ENCODE measurements at places on chromosomes 12 and 14. TPM values are rescaled to one million over a fixed set of nuclear protein-coding genes. Genes with fewer than 3 reads are reported as not detected.

GRCh38 chr14:32419429-32419828, 90.3 kb downstream of the AKAP6 start:
- DNase-seq, result no peak

DNA sequence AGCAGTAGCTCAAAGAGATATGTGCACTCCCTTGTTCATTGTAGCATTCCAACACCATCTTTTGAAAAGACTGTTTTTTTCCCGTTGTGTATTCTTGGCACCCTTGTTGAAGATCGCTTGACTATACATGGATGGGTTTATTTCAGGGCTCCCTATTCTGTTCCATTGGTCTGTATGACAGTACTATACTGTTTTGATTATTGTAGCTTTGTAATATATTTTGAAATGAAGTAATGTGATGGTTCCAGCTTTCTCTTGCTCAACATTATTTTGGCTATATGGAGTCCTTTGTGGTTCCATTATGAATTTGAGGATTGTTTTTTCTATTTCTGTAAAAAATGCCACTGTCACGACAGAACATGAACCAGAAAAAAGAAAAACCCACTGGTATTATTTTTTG, 25.7 kb downstream of the BRMS1L start:
- no peak for DNase-seq

DNA sequence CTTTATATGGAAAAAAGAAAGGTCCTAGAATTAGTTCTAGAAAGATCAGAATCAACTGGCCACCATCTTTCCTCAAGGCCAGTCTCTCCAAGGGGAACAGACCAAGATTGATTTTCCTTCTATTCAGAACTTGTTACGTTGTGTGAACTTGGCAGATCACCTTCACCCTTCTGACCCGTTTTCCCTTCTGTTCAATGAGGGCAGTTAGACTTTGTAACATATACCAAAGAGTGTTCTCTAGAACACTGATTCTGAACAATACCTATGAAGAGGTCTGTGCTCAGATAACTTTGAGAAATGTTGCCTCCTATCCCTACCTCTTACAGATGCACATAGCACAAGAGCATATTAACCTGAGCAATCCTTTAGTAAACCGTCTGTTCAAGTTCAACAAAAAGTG, 10.6 kb upstream of the PCK2 start:
- DNase-seq, result no peak

DNA sequence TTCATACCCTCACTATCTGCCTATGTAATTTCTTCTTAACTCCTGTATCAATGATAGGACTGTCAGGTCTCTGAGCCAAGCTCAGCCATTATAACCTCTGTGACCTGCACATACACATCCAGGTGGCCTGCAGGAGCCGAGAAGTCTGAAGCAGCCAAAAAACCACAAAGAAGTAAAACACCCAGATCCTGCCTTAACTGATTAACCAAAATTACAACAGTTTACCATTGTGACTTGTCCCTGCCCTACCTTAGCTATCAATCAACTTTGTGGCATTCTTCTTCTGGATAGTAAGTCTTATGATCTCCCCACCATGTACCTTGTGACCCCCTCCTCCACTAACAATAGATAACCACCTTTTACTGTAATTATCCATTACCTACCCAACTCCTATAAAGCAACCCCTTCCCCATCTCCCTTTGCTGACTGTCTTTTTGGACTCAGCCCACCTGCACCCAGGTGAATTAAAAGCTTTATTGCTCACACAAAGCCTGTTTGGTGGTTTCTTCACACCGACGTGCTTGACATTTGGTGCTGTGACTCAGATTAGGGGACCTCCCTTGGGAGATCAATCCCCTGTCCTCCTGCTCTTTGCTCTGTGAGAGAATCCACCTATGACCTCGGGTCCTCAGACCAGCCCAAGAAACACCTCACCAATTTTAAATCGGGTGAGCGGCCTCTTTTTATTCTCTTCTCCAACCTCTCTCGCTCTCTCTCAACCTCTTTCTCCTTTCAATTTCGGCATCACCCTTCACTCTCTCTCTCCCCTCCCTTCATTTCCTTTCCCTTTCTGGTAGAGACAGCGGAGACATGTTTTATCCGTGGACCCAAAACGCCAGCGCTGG, 11.5 kb upstream of the LGMN start:
- DNase-seq, result no peak

DNA sequence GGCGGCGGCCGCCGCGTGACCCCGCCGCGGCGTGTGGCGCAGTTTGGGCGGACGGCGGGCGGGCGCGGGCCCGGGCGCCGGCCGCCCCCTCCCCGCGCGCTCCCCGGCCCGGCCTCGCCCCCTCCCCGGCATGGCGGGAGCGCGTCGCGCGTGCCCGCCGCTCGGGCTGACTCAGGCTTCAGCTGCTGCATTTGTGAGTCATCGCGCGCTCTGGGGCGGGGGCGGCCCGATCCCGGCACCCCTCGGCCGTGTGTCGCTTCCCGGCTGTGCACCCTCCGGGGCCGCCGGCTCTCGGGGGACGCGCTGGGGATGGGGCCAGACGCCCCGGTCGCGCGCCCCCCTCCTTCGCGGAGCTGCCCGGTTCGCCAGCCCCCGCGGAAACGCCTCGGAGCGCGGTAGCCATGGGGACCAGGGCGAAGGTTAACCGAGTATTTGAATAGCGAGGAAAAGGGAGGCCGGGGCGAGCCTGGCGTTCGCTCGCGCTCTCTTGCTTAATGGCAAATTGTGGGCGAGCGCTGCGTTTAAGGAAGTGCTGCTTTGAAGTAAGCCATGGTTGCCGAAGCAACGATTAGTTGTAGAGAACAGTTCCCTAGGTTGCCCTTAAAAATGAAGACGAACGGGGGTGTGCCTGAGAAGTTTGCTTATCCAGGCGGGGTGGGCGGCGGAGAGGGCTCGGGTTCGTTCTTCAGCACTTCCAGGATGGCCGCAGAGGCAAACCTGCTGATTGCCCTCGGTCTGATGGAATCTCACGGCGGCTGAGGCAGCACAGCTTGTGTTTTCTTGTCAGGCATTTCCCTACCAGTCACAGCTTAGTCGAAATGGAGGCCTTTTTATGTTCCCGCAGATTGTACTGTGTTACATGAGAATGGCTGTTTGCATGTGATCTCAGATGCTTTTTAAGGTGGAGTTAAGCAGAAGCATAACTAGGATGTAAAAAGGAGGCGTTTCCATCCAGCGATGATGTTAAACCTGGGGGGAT, 896 bp downstream of the EIF5 start:
- peak; percentile 80 for DNase-seq

DNA sequence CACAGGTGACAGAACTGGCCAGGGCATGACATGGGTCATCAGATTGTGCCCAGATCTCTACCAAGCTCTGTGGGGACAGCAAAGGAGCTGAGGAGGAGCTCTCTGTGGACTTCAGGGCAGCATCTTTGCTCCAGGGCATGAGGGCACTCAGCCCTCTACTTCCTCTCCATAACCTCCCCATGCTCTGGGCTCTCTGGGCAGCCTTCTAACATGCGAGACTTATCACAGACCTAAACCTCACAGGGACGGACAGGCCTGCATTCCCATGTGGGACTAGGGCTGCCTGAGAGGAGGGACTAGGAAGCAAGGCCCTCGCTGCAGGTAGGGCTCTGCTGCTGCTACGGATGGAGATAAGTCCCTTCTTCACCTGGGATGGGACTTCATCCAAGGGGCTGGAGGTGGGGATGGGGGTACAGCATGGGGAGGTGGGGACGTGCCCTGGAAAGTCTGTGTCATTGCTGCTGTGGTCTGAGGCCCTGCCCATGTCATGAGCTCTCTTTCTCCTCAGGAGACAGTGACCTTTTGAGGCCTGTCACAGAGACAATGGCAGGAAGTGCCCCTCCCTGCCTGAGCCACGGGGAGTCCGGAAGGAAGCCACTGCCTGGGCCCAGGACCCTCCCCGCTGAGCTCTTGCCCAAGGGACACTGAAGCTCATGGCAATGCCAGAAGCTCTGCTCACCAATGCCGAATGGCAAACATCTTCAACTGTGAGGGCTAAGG, 44.1 kb downstream of the PITPNM2 start:
- peak; percentile 60 for DNase-seq

DNA sequence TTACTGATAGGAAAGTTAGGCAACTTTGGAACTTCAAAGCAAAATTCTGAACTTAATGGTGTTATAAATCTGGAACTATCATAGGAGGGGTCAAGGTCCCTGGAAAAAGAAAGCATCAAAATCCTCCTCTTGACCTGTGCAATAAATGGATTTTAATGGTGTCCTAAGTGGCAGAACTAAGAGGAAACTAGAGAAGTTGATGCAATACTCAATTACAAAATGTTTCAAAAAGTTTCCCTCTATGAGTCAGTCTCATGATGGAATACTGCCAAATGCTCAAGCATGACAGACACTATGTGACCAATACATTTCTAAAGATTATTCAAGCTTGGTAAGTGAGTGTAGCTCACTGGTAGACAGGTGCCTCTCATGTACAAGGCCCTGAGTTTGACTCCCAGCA, 47.7 kb upstream of the ERGIC2 start:
- peak; percentile 84 for DNase-seq

Gene TOMM20L
- not detected for total RNA-seq

Gene SLC6A13
- total RNA-seq, result not detected

- no peak for DNase-seq
Observed at GRCh38 chr12:129002427-129002826, 149.1 kb downstream of the GLT1D1 start.

GRCh38 chr12:93895089-93895445, 217.9 kb downstream of the CRADD start:
- no peak for DNase-seq

DNA sequence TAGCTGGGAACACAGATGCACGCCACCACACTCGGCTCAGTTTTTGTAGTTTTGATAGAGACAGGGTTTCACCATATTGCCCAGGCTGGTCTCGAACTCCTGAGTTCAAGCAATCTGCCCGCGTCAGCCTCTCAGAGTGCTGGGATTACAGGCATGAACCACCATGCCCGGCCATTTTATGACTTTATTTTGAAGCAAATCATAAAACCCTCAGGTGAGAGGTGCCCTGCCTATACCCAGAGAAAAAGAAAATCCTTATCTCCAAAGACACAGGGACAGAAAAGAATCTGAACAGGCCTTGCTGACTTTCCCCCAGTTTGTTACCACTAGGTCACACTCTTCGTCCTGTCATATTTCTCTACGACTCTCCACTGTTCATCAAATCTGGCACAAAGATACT, 48.8 kb downstream of the DAO start:
- DNase-seq, result no peak

GRCh38 chr14:74434294-74434693, 8.3 kb upstream of the SYNDIG1L start:
- DNase-seq, result no peak

DNA sequence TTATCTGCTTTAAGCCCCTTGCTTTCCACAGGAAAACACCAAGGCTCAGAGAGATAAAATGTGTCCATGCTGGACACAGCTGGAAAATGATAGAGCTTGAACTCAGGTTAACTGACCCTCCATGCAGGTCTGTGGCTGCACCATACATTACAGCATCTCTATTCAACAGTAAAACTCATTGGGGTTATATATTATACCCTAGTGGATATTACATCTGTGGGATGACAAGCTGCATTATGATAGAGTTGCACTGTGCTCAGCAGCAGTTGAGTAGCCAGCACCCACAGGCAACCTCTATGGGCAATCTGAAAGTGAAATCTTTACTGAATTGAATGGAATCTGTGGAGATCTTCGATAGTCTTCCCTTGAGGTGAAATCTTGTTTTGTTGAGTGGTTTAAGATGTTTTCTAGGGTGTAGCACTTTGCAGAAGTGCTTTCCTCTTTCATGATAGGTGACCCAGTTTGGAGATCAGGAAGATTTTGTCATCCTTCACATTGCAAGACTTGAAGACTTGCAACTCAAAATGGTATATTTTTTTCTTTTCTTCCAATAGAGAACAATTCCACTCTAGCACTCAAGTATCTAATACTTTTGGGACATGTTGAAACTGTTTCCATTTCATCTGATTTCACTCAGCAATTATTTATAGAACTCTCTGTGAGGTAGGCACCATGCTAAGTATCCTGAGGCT, 389.2 kb downstream of the RAD51B start:
- no peak for DNase-seq

Gene A2M
- total RNA-seq, result 3.8 TPM

- DNase-seq, result no peak
Observed at GRCh38 chr12:22536971-22537544, 7.3 kb downstream of the C2CD5 start.

GRCh38 chr14:37546621-37547447, 48.2 kb downstream of the FOXA1 start:
- DNase-seq, result no peak

Gene SLCO1A2
- not detected for total RNA-seq

Gene LPAR5
- total RNA-seq, result not detected

DNA sequence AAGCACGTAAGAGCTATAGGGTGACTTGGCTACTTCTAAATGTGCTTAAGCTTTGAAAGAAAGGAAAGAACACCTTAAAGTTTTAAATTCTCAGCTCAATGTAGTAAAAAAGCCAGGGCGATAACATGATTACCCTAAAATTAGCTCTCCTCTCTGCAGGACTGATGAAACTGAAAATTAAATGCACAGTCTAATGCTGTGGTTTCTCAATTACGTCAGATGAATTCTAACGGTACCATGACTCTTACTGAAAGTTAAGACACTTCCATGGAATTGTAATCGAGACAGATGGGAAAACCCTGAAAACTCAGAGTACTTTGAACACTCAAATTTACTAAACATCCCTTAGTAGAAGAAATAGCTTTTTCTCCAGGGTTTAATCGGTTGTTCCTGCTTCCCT, 25.9 kb upstream of the PRKD1 start:
- DNase-seq, result no peak

- DNase-seq, result no peak
Observed at GRCh38 chr12:50613463-50613862, 108.7 kb downstream of the DIP2B start.

- DNase-seq, result no peak
Observed at GRCh38 chr12:88145567-88146505, 3.7 kb downstream of the TMTC3 start.

Gene TMPRSS12
- total RNA-seq, result not detected

Gene NOPCHAP1
- 8.1 TPM for total RNA-seq

Gene PRKD1
- 8.5 TPM for total RNA-seq

DNA sequence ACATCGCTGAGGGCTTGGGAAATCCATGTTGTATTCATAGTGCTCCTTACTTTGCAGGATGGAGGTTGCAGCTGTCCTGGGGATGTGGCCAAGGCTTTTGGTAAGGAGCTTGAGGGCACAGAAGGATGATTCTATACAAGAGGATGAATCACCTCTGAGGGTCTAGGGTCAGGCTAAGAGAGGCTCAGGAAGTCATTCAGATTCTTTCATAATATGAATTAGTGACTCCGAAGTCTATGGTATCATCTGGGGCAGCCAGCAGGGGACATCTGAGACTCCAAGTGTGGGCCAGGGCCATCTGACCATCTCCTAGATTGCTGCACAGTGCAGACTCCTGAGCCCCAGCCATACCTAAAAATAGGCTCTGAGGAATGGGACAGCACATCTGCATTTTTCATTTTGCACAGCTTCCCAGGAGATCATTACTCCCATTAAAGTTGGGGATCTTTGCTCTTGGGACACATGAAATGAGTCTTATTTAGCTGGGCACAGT, 4.8 kb downstream of the GMPR2 start:
- no peak for DNase-seq

DNA sequence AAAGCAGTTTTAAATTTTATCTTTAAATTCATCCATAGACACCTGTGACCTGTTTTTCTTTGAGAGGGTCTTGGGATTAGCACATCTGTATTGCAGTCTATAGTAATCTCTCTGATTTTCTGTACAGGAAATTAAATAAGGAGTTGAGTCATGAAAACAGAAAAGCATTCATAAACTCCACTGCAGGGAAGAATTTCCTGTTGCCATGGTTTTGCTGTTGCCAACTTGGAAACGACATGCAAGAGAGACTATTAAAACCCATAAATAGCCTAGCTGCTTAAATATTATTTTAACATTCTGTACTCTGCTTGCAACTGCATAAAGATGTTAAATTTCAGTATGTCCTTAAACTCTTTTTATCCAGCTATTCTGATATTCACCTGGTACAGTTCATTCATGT, 281.0 kb upstream of the RGS6 start:
- DNase-seq, result peak; percentile 95

All from lung microvascular endothelial cell (primary cell).